ENCODE measurements at places on chromosomes 16 and 17.

DNA sequence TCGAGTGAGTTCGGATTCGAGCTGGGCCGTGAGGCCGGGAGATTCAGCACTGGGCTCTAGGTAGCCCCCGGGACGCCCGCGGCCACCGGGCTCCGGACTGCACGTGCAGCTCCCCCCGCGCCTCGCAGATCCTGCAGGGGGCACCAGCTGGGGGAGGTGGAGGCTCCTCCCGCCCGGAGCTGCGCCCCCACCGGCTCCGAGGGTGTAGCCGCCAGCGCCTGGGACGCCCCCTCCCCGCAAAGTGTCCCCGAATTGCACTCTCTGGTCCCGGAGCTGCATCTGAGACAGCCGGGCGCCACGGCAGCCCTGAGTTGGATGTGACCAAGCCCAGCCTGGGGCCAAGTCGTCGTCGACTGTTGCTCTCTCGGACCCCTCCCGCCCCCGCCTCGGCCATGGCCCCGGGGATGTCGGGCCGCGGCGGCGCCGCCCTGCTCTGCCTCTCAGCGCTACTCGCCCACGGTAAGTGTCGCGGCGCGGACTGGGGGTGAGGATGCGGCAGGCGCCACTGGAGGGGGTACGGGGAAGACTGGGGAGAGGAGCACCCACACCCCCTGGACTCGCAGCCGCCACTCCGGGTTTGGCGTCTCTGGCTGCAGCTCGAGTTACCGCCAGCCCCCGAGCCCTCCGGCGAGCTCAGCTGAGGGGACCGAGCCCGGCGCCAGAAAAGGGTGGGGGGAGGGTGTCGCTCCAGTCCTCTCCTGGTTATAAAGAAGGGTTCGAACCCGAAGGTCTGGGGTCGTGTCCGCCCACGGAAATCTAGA is 1.5 kb downstream of the TMEM132E start:
- DNase-seq, result no peak

- no peak for DNase-seq
Observed at GRCh38 chr16:21628772-21629171, 23.6 kb downstream of the IGSF6 start.

- DNase-seq, result no peak
Observed at GRCh38 chr17:5429191-5429887, 9.4 kb downstream of the RPAIN start.

DNA sequence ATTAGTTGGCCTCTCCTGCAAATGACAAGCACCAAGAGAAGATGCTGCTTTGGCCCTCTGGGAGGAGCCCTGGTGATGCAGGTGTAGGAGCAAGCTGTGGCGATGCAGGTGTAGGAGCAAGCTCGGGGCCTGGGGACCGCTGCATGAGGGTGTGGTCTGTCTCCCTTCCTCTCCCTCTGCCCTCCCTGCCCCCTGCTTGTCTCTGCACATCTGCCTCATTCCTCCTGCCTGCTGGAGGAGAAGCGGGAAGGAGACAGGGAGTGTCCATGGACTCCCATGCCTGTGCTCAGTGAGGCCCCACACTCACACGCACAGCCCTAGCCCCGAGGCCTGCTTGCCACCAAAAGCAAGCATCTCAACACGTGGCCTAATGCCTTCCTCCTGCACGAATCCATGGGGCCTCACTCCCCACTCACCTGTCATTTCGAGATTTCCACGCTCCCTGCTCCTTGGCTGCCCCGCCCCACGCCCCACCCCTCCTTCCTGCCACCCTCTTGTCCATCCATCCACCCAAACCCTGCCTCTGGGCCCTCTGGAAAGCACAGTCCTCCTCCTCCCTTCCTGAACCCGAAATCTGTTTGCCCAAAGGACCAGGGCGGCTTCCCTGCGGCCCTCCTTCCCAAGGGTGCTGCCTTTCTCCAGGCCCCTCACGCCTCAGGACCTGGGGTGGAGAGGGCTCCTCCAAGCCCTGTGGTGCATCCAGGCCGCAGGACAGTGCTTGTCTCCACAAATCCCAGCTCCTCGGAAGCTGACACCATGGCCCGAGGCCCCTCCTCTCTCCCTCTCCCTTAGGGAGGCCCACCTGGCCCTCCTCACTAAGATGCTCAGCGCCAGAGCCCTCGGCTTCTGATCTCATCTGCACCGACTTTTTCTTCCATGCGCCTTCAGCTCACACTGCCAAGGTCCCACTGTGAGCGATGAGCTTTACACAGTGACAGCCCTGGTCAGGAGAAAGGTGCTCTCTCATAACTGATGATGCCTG is 11.8 kb upstream of the ALDH3A1 start:
- no peak for DNase-seq

- no peak for DNase-seq
Observed at GRCh38 chr16:87384162-87384874, 742 bp upstream of the FBXO31 start.

GRCh38 chr17:81279278-81280275 is 15.5 kb downstream of the SLC38A10 start:
- DNase-seq, result no peak
